ENCODE measurements at places on chromosomes 12 and 14. TPM values are rescaled to one million over a fixed set of nuclear protein-coding genes. Genes with fewer than 3 reads are reported as not detected.
A peak's percentile ranks its signal among the peaks of the same experiment; 100 is the strongest.

The KIF5A gene
- 0.40 TPM for polyA plus RNA-seq

The HRK gene
- 0.06 TPM for polyA plus RNA-seq

The NELL2 gene
- 2.6 TPM for polyA plus RNA-seq

The C12orf60 gene
- polyA plus RNA-seq = 1.1 TPM

The PA2G4 gene
- 95.1 TPM for polyA plus RNA-seq

The ABCC9 gene
- polyA plus RNA-seq = 1.4 TPM

The FOXA1 gene
- polyA plus RNA-seq = 29.4 TPM

DNA sequence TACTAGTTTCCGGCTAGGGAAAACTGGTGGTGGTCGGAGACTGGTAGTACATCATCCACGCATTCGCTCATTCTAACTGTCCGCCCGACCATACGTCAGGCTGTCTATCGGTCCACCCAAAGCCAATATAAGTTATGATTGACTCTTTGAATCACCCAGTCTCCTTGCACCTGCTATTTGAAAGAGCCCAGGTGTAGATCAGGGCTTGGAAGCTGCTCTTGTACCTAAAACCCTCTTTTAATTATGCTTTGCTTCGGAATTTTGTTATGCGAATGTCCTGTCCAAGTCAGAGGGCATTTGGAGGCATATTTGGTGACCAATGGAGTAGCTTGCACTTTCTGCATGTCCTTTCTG is 5.7 kb upstream of the NKX2-1 start:
- no peak overlapping the region for H3K27ac ChIP-seq
- no peak for DNase-seq
- H3K27me3 ChIP-seq = peaks cover 96% of the 10 kb centered on the region
- no peaks in the 10 kb centered on the region for H3K36me3 ChIP-seq

DNA sequence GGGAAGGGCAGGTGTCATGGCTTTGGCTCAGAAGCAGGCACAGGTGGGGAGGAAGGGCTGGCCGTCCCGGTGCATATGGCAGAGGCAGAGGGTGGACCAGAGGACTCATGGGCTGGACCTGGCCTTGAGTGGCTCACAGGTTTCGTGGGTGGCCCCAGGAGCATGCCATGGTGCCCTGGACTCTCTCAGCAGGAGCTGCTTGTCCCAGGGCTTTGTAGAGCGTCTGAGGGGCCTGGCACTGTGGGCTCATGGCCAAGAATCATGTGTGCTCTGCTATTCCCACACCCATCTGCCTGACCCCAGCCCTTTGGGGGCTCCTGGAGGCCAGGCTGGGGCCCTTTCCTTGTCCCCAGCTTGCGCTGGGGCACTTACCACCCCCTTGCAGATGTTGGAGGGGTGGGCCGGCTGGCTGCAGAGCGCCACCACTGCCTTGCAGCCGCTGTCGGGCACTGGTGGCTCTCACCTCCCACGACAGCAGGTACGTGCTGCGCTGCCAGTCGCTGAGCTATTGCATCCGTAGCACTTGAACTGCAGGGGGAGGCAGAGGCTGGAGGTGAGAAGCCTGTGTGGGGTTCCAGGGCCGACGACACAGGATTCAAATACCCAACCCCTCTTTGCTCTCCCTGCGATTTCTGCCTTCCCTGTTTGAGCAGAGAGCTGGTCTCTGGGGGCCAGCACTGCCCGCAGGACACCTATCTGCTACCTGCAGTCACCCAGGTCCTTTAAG is 187.4 kb upstream of the PRMT8 start:
- H3K27ac ChIP-seq = no peak overlapping the region
- peaks cover 8% of the 10 kb centered on the region for H3K4me1 ChIP-seq
- peaks cover 50% of the 10 kb centered on the region for H3K27me3 ChIP-seq
- no peak for DNase-seq

DNA sequence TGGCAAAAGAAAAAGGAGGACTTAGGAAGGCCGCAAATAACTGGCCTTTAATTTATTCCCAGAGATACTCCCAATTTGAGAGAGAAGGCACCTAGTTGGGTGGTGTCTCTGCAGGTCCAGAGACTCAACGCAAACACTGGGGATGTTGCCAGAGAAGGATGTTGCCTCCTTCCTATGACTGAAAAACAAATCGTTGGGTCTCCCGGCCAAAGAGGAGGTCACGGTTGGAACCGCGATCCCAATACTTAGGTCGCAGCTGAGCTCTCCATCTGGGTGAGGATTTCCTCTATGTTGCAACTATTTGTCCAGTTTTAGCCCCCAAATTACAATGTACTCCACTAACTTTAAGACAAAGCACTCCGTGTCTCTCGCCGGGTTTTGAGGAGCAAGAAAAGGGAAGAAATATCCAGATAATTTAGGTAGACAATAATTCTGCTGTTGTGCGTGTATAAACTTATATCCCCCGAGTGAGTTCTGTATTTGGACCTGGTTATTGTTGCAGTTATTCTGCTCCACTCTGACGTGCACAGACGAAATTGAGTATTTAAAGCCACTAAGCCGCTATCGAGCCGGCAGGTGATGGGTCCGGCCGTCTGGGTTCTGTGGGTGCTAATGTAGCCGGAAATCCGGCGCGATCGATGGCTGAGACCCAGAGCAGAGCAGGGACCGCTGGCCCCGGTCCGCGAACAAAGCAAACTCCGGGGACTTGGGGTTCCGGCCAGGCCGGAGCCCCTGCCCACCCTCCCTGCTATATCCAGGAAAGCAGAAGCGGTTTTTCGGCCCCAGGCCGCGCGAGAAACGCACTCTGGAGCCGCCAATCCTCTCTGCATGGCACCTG is 5.7 kb downstream of the HOXC12 start:
- no peaks in the 10 kb centered on the region for H3K4me1 ChIP-seq
- H3K36me3 ChIP-seq = no peaks in the 10 kb centered on the region
- H3K27me3 ChIP-seq = peaks cover 82% of the 10 kb centered on the region
- no peak overlapping the region for H3K27ac ChIP-seq
- H3K4me3 ChIP-seq = no peak overlapping the region
- DNase-seq = no peak

DNA sequence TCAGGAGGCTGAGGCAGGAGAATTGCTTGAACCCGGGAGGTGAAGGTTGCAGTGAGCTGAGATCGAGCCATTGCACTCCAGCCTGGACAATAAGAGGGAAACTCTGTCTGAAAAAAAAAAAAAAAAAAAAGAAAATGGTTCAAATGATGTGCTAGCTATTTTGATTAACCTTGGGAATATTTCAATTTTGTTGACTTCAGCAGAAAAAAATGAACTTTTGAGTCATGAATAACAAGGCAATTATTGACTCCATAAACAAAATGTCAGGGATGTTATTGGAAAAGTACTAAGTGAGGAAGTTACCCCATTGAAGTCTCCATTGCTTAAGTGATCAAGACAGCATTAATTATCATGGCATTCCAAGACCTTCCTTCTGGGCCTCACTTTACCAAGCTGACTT is 10.6 kb upstream of the PKP2 start:
- H3K4me1 ChIP-seq = peaks cover 12% of the 10 kb centered on the region
- no peaks in the 10 kb centered on the region for H3K36me3 ChIP-seq
- no peak for DNase-seq

- no peaks in the 10 kb centered on the region for H3K4me1 ChIP-seq
- no peaks in the 10 kb centered on the region for H3K27me3 ChIP-seq
- no peak overlapping the region for H3K27ac ChIP-seq
Observed at GRCh38 chr14:47539031-47539461, 136.4 kb downstream of the MDGA2 start.

DNA sequence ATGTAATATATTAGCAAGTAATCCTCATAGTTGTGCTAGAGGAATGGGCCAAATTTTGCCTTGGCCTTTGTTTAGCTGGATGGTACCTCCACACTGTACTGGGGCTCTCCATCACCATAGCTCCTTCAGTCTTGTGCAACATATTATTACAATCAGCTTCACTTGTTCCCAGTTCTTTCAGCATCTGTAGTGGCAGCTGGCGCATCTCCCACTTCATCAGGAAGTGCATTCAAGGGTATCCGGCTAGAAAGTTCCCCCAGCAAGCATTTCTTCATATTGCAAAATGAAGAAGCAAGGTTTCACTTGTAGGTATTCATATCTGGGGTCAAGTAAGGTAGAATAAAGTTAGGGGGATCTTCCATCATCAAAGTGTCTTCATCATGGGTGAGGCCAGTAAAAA is 123.7 kb downstream of the IGF1 start:
- no peaks in the 10 kb centered on the region for H3K27me3 ChIP-seq
- no peak overlapping the region for H3K27ac ChIP-seq
- no peaks in the 10 kb centered on the region for H3K4me1 ChIP-seq
- H3K36me3 ChIP-seq = no peaks in the 10 kb centered on the region

- no peaks in the 10 kb centered on the region for H3K27me3 ChIP-seq
- no peaks in the 10 kb centered on the region for H3K4me1 ChIP-seq
- DNase-seq = no peak
Observed at GRCh38 chr14:81192594-81192993, 28.2 kb downstream of the GTF2A1 start.

DNA sequence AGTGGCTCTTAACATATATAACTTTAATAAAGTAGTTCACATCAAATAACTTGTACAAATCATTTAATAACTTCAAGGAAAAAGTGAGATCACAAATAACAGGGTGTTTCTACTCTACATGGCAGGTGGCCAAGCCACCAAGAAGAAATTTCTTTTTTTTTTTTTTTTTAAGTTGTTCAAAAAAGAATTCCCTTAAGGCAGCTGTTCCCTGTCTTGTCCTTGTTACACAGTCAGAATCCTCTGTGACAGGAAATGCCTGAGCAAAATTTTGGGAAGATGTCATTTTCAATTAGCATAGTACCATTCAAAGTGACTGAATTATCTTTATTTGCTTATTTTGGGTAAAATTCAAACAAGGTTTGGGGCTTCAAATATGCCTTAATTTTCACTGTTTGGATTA is 79.4 kb downstream of the LIN7A start:
- no peaks in the 10 kb centered on the region for H3K4me1 ChIP-seq
- no peaks in the 10 kb centered on the region for H3K36me3 ChIP-seq
- no peak overlapping the region for H3K4me3 ChIP-seq
- DNase-seq = no peak

- DNase-seq = peak; percentile 62
- H3K4me1 ChIP-seq = no peaks in the 10 kb centered on the region
- no peaks in the 10 kb centered on the region for H3K36me3 ChIP-seq
- H3K4me3 ChIP-seq = no peak overlapping the region
Observed at GRCh38 chr14:45793081-45793480, 540.1 kb upstream of the MIS18BP1 start.

GRCh38 chr14:99266181-99267178 is 5.5 kb downstream of the BCL11B start:
- peaks cover 29% of the 10 kb centered on the region for H3K4me1 ChIP-seq
- H3K27ac ChIP-seq = peak overlapping the region; percentile 8
- H3K4me3 ChIP-seq = no peak overlapping the region

- no peak overlapping the region for H3K27ac ChIP-seq
- H3K27me3 ChIP-seq = no peaks in the 10 kb centered on the region
- no peaks in the 10 kb centered on the region for H3K4me1 ChIP-seq
Observed at GRCh38 chr12:103742349-103742932, 98.6 kb downstream of the NT5DC3 start.

DNA sequence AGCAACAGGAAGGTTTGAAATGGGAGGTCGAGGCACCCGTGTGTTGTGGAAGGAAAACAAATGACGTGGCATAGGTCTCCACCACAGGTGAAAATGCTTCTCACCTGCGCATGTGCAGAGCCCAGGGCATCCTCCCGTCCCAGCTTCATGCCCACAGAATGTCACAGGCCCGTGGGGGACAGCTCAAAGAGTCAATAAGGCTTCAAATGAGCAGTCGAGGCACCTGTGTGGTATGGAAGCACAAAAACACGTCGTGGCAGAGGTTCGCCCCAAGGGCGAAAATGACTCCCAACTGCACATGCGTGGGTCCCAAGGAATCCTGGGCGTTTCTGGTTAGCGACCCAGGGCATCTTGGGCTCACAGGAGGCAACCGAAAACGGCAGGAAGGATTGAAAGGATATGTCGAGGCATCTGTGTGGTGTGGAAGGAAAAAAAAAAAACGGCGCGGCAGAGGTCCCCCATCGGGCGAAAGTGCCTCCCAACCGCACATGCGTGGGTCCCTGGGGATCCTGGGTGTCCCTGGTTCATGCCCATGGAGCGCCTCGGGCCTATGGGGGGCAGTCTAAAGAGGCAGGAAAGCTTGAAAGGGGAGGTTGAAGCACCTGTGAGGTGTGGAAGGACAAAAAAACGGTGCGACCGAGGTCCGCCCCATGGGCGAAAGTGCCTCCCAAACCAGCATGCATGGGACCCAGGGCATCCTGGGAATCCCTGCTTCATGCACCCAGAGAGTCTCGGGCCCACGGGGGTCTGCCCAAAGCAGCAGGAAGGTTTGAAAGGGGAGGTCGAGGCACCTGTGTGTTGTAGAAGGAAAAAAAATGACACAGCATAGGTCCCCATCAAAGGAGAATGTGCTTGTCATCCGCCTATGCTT is 578.5 kb downstream of the ALG10 start:
- H3K4me3 ChIP-seq = no peak overlapping the region
- H3K27me3 ChIP-seq = no peaks in the 10 kb centered on the region
- DNase-seq = no peak
- H3K36me3 ChIP-seq = no peaks in the 10 kb centered on the region
- H3K4me1 ChIP-seq = no peaks in the 10 kb centered on the region
- H3K27ac ChIP-seq = no peak overlapping the region

DNA sequence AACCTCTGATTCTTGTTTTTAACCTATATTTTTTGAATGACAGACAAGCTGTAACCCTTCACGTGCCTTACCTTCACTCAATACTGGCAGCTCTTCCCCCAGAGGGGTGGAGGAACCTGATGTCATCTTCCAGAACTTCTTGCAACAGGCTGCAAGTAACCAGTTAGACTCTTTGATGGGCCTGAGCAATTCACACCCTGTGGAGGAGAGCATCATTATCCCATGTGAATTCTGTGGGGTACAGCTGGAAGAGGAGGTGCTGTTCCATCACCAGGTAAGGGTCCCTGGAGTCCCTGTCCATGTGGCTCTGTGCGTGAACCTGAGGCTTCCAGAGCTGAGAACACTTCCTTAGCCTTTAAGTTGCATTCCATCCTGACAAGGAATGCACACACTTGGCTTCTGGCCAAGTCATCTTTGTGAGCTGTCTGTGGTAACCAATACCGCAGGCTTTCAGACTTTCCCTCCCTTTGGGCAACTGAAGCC is 22.7 kb downstream of the TRAFD1 start:
- H3K4me3 ChIP-seq = no peak overlapping the region
- H3K36me3 ChIP-seq = peaks cover 97% of the 10 kb centered on the region
- no peaks in the 10 kb centered on the region for H3K27me3 ChIP-seq
- H3K27ac ChIP-seq = no peak overlapping the region
- DNase-seq = no peak

- H3K36me3 ChIP-seq = no peaks in the 10 kb centered on the region
- no peaks in the 10 kb centered on the region for H3K27me3 ChIP-seq
- peaks cover 32% of the 10 kb centered on the region for H3K4me1 ChIP-seq
- no peak overlapping the region for H3K4me3 ChIP-seq
Observed at GRCh38 chr14:22472935-22473854, 115.8 kb downstream of the DAD1 start.

- H3K4me3 ChIP-seq = no peak overlapping the region
- no peak overlapping the region for H3K27ac ChIP-seq
- H3K4me1 ChIP-seq = peaks cover 48% of the 10 kb centered on the region
- no peaks in the 10 kb centered on the region for H3K27me3 ChIP-seq
Observed at GRCh38 chr12:19138551-19138950, 9.0 kb downstream of the PLEKHA5 start.

Data from stomach (tissue), 19 donors.